ENCODE measurements at places on chromosomes 3 and 15.
A peak's percentile ranks its signal among the peaks of the same experiment; 100 is the strongest.

DNA sequence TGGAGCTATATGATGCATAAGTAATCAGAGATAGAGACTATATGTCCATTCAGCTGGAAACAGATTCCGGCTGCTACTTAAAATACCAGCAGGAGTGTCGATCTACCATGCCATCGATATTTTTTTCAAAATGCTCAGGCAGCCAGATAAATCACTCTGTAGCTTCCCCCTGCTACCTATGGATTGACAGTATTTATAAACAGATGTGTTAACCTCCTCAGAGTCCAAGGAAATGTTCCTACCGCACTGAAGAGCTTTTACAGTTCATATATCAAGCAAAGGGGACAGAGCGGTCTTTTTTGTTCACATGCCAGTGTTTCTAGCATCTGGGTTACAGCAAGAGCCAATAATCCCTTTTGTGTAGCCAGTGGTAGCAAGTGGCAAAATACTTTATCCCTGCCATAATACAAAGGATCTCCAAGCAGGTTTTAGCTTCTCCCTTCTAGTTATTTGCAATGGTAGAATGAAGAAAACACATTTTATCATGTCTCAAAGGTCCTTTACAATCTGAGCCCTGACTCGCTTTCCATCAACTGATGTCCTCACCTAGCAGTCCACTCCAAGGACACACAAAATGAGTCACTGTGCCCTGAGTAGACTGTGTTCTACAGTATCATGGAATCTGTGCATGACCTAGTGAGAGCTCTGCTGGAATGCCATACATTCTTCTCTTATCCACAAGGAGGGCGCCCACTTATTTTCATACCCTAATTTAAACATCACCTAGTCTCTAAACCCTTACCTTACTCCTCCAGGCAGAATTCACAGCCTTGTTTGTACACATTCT, 507.0 kb downstream of the TBL1XR1 start:
- no peak for DNase-seq

- no peak for DNase-seq
Measured at GRCh38 chr3:44227632-44228031, 14.1 kb upstream of the TOPAZ1 start.

- peak; percentile 93 for DNase-seq
Measured at GRCh38 chr3:58271901-58272501, 34.0 kb upstream of the RPP14 start.

DNA sequence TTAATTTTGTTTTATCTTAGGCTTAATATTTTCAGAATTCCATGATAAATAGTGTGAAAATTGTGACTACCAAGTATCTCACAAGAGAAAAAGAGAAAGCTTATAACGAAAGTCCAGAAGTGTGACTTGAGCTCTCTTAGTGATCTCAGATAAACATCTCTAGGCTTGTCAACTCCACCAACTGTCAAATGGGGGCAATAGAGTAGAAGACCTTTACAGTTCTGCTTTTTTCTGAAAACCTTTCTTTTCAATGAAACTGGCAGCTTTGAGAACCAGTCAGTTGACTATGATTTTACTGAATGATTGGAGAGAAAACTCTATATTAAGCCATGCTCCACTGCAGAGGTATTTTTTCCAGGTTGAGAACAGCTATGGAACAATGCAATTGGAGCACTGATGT, 119.2 kb upstream of the TP63 start:
- DNase-seq = no peak

DNA sequence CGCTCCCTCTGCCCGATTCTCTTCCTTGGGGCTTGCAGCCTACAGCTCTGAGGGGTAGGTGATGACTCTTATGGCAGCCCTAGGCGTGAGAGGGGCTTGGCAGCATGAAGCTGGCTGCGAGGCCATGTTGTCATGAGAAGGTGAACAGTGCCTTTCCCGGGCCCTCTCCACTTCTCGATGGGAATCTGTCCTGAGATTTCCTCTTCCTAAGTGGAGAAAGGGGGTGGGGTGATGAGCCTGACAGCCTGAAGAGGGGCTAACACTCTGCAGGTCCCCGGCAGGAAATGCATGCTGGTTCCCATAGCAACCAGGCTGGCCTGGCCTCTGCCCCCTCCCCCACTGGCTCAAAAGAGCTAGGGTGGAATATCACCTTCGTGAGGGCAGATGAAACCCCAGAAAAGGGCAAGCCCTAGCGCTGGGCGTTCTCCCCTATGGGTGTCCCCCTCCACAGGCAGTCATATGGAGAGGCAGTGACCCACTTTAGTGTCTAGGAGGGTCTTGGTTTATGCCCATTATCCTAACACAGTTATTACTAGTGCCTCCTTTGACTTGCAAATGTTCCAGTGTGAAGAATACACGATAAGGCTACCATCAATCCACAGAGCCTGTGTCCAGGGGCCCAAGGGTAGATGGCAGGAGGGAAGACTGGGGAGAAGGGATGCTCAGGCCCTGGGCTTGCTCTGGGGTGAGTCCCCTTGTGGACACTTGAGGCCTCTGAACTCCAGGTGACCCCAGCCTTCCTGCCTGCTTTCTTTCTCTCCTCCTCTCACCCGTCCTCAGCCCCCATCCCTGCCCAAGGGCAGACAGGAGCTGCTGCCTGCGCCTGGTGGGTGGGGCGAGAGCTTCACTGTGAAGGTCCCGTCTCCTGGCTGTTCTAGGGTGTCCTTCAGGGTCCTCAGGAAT, 13.2 kb downstream of the EPHB3 start:
- no peak for DNase-seq

DNA sequence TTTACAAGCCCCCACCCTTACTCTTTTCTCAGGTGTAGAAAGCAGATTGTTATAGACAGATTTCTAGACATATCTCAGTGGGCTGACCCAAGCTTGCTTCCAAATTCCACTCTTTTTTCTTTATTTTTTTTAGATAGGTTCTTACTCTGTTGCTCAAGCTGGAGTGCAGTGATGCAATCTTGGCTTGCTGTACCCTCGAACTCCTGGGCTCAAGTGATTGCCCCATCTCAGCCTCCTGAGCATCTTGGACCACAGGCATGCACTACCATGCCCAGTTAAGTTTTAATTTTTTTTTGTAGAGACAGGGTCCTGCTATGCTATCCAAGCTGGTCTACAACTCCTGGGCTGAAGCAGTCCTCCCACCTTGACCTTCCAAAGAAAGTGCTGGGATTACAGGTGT, 53.5 kb upstream of the ADAMTS9 start:
- no peak for DNase-seq

DNA sequence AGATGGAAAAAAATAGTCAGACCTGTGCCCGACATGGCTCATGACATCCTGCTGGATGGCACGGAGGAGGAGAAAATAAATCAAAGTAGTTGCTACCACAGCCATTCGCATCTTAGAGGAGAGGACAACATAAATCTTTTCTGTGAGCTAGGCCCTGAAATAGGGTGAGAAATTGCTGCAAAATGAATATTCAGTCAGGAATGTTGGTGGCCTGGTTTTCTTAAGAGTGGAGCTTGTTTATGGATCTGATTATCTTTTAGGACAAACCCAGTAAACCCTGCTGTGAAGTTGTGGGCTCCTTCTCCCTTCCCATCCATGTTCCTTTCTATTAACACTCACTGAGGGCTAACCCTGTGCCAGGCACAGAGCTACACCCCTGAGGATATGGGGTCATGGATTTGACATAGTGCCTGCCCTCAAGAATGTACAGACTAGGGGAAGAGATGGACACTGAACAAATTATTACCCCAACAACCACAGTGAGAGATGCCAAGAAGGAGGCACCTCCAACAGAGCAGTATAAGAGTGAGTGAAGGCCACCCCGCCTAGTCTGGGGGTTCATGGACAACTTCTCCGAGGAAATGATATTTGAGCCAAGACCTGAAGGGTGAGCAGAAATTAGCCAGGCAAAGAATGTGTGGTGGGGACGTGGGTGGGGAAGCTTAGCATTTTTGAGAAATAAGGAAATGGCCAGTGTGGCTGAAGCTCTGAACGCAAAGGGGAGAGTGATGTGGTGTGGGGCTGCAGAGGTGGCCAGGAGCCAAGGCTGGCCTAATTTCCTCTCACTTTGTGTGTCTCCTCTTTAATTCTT, 68.9 kb upstream of the ARL8B start:
- DNase-seq = peak; percentile 38

DNA sequence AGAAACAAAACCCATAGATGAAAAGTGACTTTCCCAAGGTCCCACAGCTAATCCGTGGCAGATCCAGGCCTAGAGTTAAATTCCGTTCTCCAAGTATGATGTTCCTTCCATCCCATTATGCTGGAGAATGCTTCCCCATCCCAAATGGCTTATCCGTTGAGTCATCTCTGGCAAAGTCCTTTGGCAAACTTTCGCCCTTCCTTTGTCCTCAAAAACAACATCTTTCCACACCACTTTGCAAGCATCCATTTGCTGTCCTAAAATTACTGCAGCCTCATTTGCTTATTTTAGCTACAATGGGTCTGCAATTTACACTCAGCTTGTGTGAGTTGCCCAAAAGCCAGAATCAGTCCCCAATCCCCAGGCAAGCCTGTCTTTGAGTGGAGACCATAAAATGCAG, 304.0 kb upstream of the TLE3 start:
- DNase-seq = no peak
